Psoas muscle (tissue), 8 donors: ENCODE measurements at places on chromosomes 11 and 22. TPM values are rescaled to one million over a fixed set of nuclear protein-coding genes. Genes with fewer than 3 reads are reported as not detected.

DNA sequence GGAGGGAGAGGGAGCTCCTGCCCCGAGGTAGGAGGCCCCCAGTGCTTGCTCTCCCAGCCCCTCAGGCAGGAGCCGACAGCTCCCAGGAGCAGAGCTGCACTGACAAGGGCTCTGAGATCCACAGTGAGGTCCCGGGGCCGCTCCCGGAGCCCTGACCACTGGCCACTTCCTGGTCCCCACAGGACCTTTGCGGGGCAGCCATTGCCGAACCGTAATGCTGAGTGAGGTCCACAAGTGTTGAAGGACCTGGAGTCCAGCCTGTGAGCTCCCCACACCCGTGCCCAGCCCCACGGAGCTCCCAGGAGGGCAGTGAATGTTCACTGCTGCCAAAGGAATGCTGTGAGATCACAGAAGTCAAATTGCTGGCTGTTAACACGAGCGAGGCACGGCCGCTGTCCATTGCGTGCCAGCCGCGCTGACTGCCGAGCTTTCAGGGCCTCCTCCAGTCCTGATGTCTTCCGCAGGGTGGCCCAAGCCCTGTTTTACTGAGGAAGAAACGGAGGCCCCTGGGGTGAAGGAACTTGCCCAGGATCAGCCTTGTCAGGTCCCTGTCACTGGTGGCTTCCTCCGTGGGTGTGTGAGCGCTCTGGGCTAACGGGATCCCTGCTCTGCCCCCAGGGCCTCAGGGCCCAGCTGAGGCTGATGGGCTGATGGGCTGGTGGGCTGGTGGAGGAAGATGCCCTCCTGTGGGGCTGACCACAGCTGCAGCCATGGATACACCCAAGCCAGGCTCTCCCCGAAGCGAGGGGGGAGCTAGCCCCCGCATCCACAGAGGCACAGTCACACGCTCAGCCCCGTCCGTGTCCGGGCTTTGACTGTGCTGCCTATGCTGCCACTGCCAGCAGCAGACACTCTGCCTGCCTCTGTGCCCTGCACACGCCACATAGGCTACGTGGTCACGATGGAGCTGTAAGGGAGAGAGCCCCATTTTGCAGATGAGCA lies 70.8 kb downstream of the WNT7B start:
- peak overlapping the region; percentile 50 for H3K4me3 ChIP-seq
- DNase-seq: no peak
- no peak overlapping the region for H3K27ac ChIP-seq

- H3K36me3 ChIP-seq: no peaks in the 10 kb centered on the region
- no peaks in the 10 kb centered on the region for H3K4me1 ChIP-seq
- no peak overlapping the region for H3K4me3 ChIP-seq
- H3K27me3 ChIP-seq: no peaks in the 10 kb centered on the region
Observed at GRCh38 chr11:103903621-103904323, 132.7 kb upstream of the DDI1 start.

DNA sequence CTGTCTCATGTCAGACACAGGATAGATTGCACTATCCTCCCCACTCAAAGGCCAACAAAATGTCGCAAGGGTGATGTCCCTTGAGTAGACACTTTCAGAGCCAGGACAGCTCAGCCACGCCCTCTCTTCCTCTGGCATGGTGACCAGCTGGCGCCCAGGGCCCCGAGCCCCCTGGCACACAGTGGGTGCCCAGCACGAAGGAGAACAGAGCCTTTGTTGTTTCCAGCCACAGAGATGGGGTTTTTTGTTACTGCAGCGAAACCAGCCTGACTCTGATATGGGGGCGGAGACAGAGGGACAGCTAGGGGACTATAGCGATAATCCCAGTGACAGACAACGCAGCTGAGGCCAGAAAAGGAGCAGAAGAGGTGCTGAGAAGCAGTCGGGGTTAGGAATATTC lies 23.3 kb upstream of the CCND1 start:
- DNase-seq: no peak
- H3K27ac ChIP-seq: no peak overlapping the region
- H3K27me3 ChIP-seq: peaks cover 12% of the 10 kb centered on the region
- no peaks in the 10 kb centered on the region for H3K36me3 ChIP-seq
- no peaks in the 10 kb centered on the region for H3K4me1 ChIP-seq

DNA sequence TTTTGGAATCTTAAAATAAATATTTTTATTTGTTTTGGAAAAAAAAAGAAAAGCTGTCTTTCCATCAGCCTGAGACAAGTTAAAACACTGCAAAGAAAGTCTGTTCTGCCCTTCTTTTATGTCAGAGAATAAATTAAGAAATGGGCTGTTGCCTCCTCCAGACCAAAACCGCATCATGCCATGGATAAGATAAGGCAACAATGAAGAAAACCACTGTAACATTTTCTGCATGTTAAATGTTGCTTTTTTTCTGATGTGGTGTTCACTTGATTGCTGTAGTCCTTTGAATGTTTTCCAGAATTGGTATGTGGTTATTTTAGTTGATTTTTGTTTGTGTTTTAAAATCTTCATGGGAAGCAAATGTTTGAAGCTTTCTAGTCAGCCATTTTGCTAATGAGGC lies 319.2 kb upstream of the CNTN5 start:
- H3K4me3 ChIP-seq: no peak overlapping the region
- no peak overlapping the region for H3K27ac ChIP-seq
- no peaks in the 10 kb centered on the region for H3K4me1 ChIP-seq
- no peaks in the 10 kb centered on the region for H3K36me3 ChIP-seq
- no peaks in the 10 kb centered on the region for H3K27me3 ChIP-seq

DNA sequence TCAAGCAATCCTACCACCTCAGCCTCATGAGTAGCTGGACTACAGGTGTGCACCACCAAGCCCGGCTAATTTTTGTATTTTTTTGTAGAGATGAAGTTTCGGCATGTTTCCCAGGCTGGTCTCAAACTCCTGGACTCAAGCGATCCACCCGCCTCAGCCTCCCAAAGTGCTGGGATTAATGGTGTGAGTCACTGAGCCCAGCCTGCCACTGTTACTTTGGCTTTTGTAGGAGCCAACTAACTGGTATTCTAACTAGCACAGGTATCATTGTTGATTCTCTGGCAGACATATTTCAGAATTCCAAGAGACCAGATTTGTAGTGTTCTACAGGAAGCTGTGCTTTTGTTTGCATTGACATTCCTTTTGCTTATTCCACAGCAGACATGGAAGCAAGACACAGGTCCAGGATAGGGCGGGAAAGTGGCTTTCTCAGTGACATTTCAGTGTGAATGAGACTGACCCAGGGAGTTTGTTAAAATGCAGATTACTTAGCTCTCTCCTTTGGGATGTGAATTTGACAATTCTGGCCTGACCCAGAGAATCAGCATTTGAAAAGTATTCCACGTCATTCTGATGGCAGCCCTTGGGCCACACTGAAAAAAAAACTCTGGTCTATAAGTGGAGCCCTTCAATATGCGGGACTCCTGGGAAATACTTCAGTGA lies 52.2 kb upstream of the PAX6 start:
- H3K27ac ChIP-seq: no peak overlapping the region
- DNase-seq: no peak
- H3K4me3 ChIP-seq: no peak overlapping the region
- H3K27me3 ChIP-seq: no peaks in the 10 kb centered on the region

DNA sequence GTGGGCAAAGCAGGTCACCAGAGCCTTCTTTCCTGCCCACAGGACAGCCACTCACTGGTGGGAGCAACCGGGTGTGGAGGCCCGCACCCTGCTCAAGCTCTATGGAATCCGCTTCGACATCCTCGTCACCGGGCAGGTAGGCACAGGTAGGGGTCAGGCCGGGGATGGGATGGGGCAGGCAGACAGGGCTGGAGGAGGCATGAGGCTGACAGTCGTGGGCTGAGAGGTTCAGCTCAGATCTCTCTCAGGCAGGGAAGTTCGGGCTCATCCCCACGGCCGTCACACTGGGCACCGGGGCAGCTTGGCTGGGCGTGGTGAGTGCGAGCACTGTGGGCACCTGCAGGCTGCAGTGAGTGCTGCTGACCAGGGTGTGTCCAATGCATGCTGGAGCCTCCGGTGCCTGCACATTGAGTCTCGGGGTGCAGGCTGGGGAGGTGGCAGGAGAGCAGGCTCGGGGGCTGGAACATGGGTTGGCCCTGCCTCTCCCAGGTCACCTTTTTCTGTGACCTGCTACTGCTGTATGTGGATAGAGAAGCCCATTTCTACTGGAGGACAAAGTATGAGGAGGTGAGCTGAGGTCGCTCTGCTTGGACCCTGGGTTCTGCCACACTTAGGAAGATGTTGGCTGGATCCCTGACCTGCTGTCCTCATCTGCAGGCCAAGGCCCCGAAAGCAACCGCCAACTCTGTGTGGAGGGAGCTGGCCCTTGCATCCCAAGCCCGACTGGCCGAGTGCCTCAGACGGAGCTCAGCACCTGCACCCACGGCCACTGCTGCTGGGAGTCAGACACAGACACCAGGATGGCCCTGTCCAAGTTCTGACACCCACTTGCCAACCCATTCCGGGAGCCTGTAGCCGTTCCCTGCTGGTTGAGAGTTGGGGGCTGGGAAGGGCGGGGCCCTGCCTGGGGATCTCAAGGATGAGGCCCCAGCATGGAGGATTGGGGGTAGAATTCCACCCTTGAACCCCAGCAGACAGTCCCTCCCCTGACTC lies 6.3 kb downstream of the SLC7A4 start:
- no peaks in the 10 kb centered on the region for H3K4me1 ChIP-seq
- H3K36me3 ChIP-seq: peaks cover 46% of the 10 kb centered on the region
- H3K27ac ChIP-seq: no peak overlapping the region
- no peaks in the 10 kb centered on the region for H3K27me3 ChIP-seq
- H3K4me3 ChIP-seq: no peak overlapping the region
- DNase-seq: no peak

- no peak for DNase-seq
- H3K4me3 ChIP-seq: no peak overlapping the region
- H3K27ac ChIP-seq: no peak overlapping the region
Observed at GRCh38 chr11:2942872-2943710, 13.9 kb upstream of the PHLDA2 start.

- H3K36me3 ChIP-seq: no peaks in the 10 kb centered on the region
- no peak overlapping the region for H3K27ac ChIP-seq
- H3K27me3 ChIP-seq: no peaks in the 10 kb centered on the region
- no peak for DNase-seq
- no peaks in the 10 kb centered on the region for H3K4me1 ChIP-seq
Observed at GRCh38 chr11:36333468-36333867, 37.4 kb downstream of the PRR5L start.

DNA sequence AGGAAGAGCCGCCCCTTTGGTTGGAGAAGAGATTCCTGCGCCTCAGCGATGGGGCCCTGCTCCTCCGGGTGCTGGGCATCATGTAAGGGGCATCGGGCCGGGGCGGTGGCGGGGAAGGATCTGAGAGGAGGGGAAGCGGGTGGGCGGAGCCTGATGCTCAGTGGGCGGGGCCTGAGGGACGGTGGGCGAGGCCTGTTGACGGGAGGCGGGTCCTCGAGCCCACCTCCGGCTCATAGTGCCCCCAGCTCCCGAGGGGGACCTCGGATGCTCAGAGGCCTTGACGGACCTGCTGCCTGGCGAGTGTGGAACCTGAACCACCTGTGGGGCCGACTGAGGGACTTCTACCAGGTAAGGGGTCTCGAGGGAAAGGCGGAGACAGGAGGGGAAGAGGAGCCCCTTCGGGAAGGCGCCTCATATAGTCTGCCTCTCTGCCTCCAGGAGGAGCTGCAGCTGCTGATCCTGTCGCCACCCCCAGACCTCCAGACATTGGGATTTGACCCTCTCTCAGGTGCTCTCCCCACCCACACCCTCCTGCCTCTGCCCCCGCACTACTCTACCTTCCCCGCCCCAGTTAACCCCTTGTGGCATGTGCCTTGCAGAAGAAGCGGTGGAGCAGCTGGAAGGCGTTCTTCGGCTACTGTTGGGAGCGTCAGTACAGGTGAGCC lies 799 bp downstream of the CCDC88B start:
- H3K36me3 ChIP-seq: no peaks in the 10 kb centered on the region
- no peak overlapping the region for H3K4me3 ChIP-seq
- no peak overlapping the region for H3K27ac ChIP-seq
- no peak for DNase-seq
- no peaks in the 10 kb centered on the region for H3K27me3 ChIP-seq
- peaks cover 5% of the 10 kb centered on the region for H3K4me1 ChIP-seq

DNA sequence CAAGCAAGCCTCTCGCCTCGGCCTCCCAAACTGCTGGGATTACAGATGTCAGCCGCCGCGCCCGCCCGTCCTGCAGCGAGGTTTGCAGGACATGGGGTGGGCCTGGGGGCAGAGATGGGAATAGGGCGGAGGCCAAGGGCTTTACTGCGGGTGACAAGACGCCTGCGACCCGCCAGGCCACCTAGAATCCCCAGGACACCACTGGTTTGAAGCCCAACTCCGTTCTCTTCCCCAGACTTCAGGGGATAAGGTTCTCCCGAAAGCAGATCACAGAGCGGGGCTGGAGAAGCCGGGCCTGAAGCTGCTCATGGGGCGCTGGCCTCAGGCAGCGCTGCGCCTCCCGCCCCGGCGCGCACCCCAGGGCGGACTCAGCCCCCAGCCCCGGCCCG lies 354 bp downstream of the POLR2L start:
- H3K27ac ChIP-seq: peak overlapping the region; percentile 94
- peaks cover 41% of the 10 kb centered on the region for H3K4me1 ChIP-seq
- no peak for DNase-seq
- H3K36me3 ChIP-seq: peaks cover 3% of the 10 kb centered on the region
- no peaks in the 10 kb centered on the region for H3K27me3 ChIP-seq

DNA sequence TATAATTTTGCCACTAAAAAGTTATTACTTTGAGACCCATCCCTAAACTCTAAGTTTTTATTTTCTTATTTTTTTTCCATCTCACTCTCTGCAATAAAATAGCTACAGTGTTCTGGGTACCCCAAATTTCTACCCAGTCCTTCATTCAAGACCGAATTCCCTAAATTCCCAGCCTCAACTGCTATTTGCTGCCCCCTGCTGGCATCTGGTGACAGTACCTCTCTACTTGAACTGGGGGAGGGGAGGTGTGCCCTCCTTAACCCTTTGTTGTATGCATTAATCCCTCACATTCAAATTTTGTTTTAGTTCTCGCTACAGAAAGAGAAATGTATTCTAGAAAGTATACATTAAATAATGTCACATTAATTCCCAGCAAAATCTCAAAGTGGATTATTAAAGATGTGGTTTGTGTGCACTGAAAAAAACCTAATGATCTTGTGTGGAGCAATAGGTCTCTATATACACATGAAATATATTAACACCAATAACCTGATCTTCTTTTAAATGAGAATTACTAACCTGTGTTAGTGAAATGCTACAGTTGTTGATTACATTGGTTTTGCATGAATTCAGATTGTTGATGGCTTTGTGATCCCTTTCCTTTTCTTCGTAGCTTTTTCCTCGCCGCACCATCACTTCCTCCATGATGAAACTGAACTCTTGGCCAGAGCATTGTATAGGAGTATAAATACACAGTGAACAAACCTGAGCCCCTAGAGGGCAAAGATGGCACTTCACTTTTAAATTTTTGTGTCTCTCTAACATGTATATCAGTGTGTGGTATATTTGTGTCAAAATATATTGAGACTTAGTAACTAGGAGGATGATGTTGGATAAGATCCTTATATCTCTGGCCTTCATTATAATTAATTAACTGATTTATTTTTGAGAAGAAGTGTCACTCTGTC lies 590.0 kb downstream of the METTL15 start:
- no peaks in the 10 kb centered on the region for H3K36me3 ChIP-seq
- H3K4me1 ChIP-seq: no peaks in the 10 kb centered on the region
- H3K27ac ChIP-seq: no peak overlapping the region
- peak; percentile 28 for DNase-seq

PTGDR2 gene
- total RNA-seq: 13.9 TPM

TCF20 gene
- total RNA-seq: 10.1 TPM

CECR2 gene
- total RNA-seq: 24.1 TPM

LDLRAD3 gene
- total RNA-seq: 5.9 TPM

LARGE1 gene
- 40.8 TPM for total RNA-seq
